Testis (tissue), 5 donors: ENCODE measurements at places on chromosomes 7 and 10. TPM values are rescaled to one million over a fixed set of nuclear protein-coding genes. Genes with fewer than 3 reads are reported as not detected.

- peak; percentile 23 for DNase-seq
Measured at GRCh38 chr7:16399916-16400892, 21.1 kb downstream of the CRPPA start.

GRCh38 chr7:116571552-116571951 is 46.7 kb downstream of the CAV1 start:
- no peak for DNase-seq

DNA sequence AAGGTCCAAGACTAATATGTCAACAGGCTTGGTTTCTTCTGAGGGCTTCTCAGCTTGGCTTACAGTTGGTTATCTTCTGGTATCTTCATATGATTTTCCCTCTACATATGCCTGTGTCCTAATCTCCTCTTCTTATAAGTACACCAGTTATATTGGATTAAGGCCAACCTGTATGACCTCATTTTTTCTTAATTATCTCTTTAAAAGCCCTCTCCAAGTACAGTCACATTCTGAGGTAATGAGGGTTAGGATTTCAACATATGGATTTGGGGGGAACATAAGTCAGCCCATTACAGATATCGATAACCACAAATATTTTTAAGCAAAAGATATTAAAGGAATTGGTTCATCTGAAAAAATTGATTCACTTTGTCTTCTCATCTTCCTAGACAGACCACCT is 49.2 kb downstream of the IQUB start:
- DNase-seq = no peak

The CH25H gene
- 0.25 TPM for total RNA-seq

The KIAA1549 gene
- 7.4 TPM for total RNA-seq

The MUC3A gene
- total RNA-seq = 2.1 TPM

The SPDYE18 gene
- 12.6 TPM for total RNA-seq

The ASB10 gene
- total RNA-seq = not detected
